Globus pallidus (tissue), 1 donor: ENCODE measurements at places on chromosomes 6 and 20.

DNA sequence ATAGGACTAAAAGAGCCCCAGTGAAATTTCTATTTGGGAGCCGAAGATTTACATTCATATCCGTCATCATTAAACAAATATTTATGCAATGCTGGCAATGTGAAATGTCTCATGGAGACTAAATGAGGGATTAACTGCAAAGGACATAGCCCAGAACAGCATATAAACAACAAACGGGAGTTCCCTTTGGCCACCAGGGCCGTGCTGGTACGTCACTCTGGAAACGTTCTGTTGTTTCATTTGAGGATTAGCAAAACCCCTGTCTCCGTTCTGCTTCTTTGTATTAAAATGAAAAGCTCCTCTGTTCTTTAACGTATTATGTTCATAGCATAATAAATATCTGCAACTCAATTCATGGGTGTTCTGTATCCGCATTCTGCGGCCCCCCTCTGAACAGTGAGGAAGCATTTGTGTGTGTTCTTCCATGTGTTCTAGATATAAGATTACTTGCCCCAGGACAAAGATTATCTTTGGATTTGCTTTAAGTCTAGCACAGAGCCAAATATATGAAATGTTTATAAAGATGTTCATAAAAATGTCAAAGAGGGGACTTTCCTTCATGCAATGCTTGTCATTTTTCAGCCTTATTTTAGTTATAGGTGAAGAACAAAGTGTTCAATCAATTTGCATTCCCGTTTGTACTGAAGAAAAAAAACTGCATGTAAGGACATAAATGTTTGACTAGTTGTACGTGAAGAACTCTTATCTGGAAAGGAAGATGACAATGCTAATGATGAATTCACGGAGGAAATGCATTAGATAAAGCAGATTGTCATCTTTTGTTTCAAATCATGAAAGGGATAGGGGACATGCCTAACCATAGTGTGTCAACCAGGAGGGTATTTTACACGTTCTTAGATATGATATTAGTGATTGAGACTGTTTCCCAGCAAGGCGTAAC lies 90.0 kb upstream of the TNFAIP3 start:
- DNase-seq: no peak

DNA sequence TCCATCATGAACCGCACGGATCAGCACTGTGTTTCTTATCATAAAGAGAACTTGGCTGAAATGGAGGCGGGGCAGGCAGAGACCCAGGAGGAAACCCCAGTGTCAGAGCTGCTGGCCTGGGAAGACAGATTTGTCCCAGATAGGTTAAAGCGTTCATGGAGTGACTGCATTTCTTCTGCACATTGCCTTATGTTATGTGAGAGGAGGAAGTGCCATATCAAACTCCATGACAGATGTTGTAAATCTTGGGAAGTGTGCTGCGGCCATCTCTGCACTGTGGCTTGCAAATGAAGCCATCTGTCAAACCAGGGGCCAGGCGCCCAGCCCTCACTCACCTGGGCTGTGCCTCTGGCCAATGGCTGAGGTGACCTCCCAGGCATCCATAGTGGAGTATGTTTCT lies 163.0 kb downstream of the SLC24A3 start:
- DNase-seq: no peak

GRCh38 chr20:2285193-2285592 lies 10.6 kb upstream of the TGM3 start:
- DNase-seq: no peak

DNA sequence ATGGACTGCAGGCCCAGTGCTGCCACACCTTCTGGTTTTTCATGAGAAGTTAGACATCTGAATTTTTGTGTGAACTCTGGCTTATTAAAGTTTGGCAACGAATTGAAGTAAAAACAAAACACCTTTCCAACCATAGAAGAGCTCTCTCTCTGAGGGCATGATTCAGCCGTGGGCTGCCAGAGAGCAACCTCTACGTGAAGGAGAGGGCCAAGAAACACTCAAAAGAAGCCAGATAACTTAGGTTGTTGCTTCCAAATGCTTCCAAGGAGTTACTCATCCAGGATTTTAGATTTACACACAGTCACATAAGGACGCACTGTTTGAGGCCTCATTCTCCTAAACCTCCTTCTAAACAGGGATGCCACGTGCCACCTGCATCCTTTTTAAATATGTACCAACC lies 65.5 kb downstream of the NRN1 start:
- no peak for DNase-seq

DNA sequence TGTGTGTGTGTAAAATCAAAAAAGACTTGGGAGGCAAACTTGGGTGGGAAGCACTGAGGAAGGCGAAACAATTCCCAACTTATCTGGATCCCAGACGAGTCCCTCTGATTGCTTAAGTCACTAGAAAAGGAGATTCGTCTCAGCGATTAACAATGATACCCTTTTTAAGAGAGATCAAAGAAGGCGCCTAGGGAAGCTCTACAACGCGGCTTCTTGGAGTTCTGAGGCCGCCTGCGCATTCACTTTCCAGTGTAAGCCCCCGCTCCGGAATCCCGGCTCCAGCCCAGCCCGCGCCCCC lies 8.7 kb upstream of the TBX18 start:
- DNase-seq: no peak

GRCh38 chr6:13059026-13059425 lies 269.3 kb downstream of the TBC1D7 start:
- no peak for DNase-seq

DNA sequence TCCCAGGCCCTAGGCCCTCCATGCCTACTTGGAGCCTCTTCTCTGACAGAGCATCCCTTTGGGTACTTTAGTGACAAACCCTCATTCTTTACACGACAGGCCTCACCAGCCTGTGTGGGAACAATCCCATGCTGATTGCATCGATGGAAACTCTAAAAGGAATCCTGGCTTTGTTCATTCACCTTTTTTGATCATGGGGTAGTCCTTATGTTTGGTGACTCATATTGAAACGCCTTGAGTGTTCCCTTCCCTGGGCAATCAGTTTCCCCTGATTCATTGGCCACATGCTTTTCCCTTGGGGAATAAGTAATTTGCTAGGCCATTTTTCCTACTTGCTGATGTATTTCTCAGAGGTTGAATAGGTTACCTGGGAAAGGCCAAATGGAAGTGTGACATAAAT lies 14.7 kb upstream of the TNFAIP3 start:
- no peak for DNase-seq

GRCh38 chr6:38180586-38180985 lies 361.1 kb downstream of the ZFAND3 start:
- DNase-seq: no peak

DNA sequence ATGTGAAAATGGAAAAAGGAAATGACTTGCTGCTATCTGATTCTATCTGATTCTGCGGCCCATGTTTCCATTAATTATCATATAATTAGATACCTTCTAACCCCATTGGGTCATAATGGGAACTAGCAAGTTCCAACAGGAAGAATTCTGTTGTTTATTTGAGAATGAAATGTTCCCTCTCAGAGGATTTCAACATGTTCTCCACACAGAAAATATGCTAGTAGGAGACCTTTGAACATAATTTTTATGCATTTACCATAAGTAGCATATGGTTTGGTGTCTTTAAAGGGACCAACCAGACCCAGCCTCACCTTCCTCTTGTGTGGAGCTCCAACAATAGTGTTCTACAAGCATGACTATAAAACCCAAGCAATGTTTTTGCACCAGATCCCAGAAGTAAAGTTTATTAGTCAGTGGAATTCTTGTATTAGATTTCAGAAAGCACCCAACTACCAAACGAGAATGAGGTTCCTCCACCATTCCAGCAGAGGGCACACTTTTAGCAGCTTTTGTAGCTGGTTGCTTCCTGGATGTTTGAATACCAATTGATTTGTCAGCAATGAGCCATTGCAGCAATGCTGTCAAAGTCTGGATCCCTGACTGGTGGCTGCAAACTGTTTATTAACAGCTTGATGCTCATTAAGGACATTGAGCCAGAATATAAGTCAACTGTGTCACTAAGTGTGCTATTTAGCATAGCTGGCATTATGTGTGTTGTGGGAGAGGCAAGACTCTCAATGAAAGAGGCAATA lies 143.6 kb upstream of the GJE1 start:
- DNase-seq: peak; percentile 3
